ENCODE measurements at places on chromosomes 2 and 18. TPM values are rescaled to one million over a fixed set of nuclear protein-coding genes. Genes with fewer than 3 reads are reported as not detected.

The KLHL41 gene
- under 0.01 TPM for total RNA-seq

The ZNF514 gene
- total RNA-seq = 10.3 TPM

The ARHGAP15 gene
- not detected for total RNA-seq

The LYG2 gene
- total RNA-seq = not detected

The RTP5 gene
- total RNA-seq = not detected

The GALNT13 gene
- total RNA-seq = 1.0 TPM

The DNER gene
- 1.0 TPM for total RNA-seq

The IL37 gene
- not detected for total RNA-seq

The GPATCH11 gene
- 7.0 TPM for total RNA-seq
